CD8-positive, alpha-beta memory T cell (primary cell): ENCODE measurements at places on chromosomes 13 and 19. TPM values are rescaled to one million over a fixed set of nuclear protein-coding genes. Genes with fewer than 3 reads are reported as not detected.

- DNase-seq = no peak
These were observed 387.3 kb downstream of the PCDH17 start for GRCh38 chr13:58018865-58019264.

GRCh38 chr19:35419046-35419445 lies 29.0 kb upstream of the FFAR2 start:
- DNase-seq = no peak

- peak; percentile 59 for DNase-seq
These were observed 714 bp downstream of the NDFIP2 start for GRCh38 chr13:79481685-79482052.

DNA sequence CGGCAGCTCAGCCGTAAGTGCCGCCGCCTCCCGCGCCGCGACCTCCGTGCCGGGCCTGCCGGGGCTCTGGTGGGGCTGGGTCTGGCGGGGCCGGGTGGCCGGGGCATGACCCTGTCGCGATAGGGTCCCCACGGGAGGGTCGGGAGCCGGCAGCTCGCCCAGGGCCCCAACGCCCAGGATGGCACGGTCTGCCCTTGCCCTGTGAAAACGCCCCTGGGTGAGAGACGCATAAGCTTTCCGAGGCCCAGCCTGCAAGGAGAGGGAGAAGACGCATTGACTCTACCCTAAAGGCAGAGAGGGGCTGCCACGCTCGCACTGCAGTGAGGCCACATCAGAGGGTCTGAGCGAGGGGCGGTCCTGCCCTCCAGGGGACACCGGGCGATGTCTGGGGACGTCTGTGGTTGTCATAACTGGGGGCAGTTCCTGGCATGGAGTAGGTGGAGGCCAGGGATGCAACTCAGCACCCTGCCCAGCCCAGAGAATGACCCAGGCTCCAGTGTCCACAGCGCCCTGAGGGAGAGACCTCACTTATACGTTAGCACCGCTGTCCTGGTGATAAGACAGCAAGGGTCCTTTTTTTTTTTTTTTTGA lies 539 bp downstream of the ZNF554 start:
- DNase-seq = no peak

DNA sequence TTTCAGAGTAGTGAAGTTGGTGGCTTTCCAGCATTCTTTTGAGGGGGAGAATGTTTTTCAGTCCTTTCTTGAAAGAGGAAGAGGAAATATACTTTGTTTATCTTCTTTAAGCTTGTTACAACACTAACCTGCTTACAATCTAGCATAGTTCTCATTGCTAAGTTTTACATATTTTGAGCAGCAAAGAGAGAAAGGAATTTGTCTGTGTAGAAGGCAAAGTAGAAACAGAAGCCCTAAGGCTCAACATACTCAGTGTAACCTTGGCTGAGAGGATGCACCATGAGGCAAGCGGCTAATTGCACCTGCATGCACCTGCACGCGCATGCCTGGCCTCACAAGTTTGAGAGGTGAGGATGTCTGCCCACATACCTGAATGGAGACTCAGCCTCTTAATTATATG lies 2.2 kb downstream of the FRY start:
- no peak for DNase-seq

- DNase-seq = no peak
These were observed 2.5 kb upstream of the NR2C2AP start for GRCh38 chr19:19205416-19206410.

DNA sequence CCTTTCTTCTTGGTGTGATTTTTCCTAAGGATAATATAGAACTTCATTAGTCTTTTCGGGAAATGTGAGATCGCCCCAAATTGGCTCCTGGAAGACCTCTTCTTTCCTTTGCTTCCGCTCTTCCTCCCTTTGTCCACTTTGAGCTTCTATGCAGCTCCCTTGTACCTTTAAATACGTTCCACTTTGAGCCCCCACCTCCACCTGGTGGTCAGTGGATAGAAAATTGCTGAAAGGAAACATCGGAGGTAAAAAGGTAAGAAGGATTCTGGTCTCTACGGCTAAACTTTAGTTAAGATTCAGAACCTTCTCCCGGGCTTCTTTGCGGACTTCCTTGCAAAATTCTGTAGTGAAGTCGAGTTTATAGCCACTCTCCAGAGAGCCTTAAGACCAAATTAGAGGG lies 55.0 kb upstream of the TM9SF2 start:
- DNase-seq = no peak

GRCh38 chr13:60642552-60642951 lies 245.5 kb downstream of the TDRD3 start:
- DNase-seq = no peak

GRCh38 chr19:33358408-33358807 lies 15.1 kb upstream of the CEBPG start:
- DNase-seq = no peak

The TMEM238 gene
- 1.9 TPM for polyA plus RNA-seq

The VSTM2B gene
- polyA plus RNA-seq = not detected

The DOCK6 gene
- 0.71 TPM for polyA plus RNA-seq
